Stomach (tissue), 19 donors: ENCODE measurements at places on chromosomes 2 and 18. TPM values are rescaled to one million over a fixed set of nuclear protein-coding genes. Genes with fewer than 3 reads are reported as not detected.

GRCh38 chr2:123518367-123518766 is 506.7 kb upstream of the CNTNAP5 start:
- no peaks in the 10 kb centered on the region for H3K4me1 ChIP-seq
- peak; percentile 47 for DNase-seq

DNA sequence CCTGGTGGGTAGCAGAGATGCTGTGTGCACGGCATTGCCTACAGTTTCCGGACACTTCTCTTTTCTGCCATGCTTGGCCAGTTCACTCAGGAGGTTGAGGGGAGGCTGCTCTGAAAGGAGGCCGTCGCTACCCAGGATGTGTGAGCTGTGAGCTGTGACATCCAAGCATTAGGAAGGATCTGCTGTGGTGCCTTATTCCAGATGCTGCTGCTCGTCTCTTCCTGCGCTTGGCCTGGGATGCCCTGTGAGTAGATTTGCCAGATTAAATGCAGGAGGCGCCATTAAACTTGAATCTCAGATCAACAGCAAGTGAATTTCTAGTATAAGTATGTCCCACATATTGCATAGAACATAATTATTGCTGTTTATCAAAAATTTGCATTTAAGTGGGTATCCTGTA is 124.2 kb upstream of the SIX3 start:
- H3K36me3 ChIP-seq: no peaks in the 10 kb centered on the region
- peaks cover 8% of the 10 kb centered on the region for H3K27me3 ChIP-seq
- H3K27ac ChIP-seq: no peak overlapping the region

DNA sequence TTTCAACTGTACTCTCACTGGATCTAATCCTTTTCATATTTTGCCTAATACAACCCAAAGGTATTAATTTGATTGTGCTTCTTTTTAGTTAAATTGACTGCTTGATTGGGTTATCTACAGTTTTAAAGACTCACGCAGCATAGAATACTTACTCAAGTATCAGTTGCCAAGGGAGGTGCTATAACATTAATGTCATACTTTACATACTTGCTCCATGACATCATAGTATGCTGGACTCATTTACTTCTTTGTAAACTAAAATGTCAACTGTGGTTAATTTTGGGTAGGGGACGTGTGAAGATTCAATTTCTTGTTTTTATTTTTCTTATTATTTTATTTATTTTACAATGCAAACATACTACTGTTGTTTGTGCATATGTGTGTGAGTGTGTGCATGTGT is 716.2 kb upstream of the VRK2 start:
- H3K4me3 ChIP-seq: no peak overlapping the region
- H3K27ac ChIP-seq: no peak overlapping the region
- H3K4me1 ChIP-seq: no peaks in the 10 kb centered on the region
- no peaks in the 10 kb centered on the region for H3K36me3 ChIP-seq
- H3K27me3 ChIP-seq: no peaks in the 10 kb centered on the region
- DNase-seq: no peak

DNA sequence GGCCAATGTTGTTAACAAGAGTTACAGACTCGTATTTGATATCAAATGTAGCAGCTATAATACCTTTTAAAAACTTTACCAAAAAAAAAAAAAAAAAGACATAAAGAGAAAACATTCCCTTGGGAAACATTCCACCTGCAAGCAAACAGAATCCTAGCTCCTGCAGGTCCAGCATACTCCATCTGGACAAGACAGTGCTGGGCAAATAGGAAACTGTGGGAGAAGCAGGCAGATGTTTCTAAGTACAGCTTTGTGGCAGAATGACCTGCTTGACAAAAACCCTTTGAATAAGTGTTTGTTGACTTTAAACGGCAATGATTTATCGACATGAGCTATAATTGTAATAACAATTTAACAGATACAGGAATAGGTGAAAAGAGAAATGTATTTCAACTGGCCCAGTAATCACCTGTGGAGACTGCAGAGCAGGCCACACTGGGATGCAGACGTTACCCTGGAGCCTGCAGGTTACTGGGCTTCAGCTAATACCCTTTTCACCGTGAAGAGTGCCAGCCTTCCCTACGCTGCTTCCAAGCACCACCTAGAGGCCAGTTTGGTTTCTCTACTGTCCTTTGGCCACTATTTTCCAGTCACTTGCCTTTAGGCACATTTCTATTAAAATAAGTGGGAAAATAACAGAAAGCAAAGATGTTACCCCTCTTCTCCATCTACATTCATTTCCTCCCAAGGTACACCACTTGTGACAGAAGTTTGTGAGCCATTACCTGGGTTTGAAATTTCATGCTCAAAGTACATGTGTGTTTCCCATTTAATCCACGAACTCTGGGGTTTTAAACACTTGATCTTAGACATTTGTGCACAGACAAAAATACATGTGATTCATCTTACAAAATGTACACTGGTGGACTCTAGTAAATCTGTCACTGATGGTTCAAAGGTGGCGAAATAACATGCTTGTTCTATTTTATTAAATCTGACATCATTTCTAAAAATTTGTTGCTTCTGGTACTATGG is 96.9 kb upstream of the ZNF397 start:
- no peak overlapping the region for H3K27ac ChIP-seq
- peaks cover 35% of the 10 kb centered on the region for H3K36me3 ChIP-seq
- H3K4me1 ChIP-seq: no peaks in the 10 kb centered on the region
- peak; percentile 60 for DNase-seq

DNA sequence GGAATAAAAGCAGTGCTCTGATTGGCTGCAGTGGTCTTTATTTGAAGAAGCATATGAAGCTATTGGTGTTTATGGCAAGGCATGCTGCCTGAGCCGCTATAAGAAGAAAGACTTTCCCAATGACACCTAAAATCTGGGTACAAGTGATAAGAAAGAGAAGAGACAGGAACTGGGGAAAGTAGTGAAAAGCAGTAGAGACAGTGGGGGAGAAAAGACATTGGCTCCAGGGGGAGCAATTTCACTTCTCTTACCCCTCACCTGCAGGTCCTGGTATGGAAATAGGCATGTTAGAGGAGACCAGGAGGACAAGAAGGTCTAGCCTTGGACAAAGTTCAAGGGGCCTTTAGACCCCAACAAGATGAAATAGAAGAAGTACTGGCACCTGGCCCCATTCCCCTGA is 47.1 kb downstream of the PLCL1 start:
- H3K27me3 ChIP-seq: no peaks in the 10 kb centered on the region
- H3K36me3 ChIP-seq: no peaks in the 10 kb centered on the region
- no peak overlapping the region for H3K27ac ChIP-seq
- H3K4me1 ChIP-seq: no peaks in the 10 kb centered on the region

GRCh38 chr18:34729264-34729663 is 19.2 kb downstream of the DTNA start:
- H3K36me3 ChIP-seq: no peaks in the 10 kb centered on the region
- H3K4me3 ChIP-seq: no peak overlapping the region
- DNase-seq: peak; percentile 47

DNA sequence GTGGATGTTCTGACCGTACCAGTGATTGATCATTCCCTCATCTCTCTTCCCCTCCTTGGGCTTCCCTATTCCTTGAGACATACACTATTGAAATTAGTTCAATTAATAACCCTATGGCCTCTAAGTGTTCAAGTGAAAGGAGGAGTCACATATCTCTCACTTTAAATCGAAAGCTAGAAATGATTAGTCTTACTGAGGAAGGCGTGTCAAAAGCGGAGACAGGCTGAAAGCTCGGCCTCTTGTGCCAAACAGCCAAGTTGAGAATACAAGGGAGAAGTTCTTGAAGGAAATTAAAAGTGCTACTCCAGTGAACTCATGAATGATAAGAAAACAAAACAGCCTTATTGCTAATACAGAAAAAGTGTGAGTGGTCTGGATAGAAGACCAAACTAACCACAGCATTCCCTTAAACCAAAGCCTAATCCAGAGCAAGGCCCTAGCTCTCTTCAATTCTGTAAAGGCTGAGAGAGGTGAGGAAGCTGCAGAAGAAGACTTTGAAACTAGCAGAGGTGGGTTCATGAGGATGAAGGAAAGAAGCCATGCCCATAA is 144.4 kb upstream of the LYPD6 start:
- no peaks in the 10 kb centered on the region for H3K36me3 ChIP-seq
- no peak for DNase-seq
- no peak overlapping the region for H3K27ac ChIP-seq
- H3K27me3 ChIP-seq: no peaks in the 10 kb centered on the region
- no peaks in the 10 kb centered on the region for H3K4me1 ChIP-seq
- H3K4me3 ChIP-seq: no peak overlapping the region

DNA sequence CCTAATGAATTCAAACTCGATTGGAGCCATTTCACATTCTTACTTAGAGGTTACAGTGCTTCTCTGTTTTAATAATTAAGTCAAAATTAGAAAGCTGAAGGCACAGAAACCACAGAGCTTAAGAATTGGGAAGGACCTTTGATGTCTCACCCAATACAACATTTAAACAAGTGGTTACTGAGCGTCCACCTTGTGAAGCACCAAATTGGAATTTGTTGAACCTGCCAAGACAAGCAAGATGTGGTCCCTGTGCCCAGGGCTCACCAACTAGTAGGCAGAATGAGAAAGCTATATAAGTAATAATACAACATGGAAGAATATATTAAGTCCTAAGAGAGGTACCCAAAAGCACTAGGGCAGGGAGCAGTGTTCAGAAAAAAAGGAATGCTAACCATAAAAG is 64.5 kb upstream of the NPAS2 start:
- H3K4me1 ChIP-seq: peaks cover 9% of the 10 kb centered on the region
- no peaks in the 10 kb centered on the region for H3K36me3 ChIP-seq
- no peaks in the 10 kb centered on the region for H3K27me3 ChIP-seq
- H3K27ac ChIP-seq: no peak overlapping the region

GRCh38 chr2:149184991-149185390 is 145.4 kb upstream of the LYPD6 start:
- no peaks in the 10 kb centered on the region for H3K27me3 ChIP-seq
- DNase-seq: peak; percentile 56
- H3K4me3 ChIP-seq: no peak overlapping the region
- H3K27ac ChIP-seq: no peak overlapping the region
- no peaks in the 10 kb centered on the region for H3K36me3 ChIP-seq

DNA sequence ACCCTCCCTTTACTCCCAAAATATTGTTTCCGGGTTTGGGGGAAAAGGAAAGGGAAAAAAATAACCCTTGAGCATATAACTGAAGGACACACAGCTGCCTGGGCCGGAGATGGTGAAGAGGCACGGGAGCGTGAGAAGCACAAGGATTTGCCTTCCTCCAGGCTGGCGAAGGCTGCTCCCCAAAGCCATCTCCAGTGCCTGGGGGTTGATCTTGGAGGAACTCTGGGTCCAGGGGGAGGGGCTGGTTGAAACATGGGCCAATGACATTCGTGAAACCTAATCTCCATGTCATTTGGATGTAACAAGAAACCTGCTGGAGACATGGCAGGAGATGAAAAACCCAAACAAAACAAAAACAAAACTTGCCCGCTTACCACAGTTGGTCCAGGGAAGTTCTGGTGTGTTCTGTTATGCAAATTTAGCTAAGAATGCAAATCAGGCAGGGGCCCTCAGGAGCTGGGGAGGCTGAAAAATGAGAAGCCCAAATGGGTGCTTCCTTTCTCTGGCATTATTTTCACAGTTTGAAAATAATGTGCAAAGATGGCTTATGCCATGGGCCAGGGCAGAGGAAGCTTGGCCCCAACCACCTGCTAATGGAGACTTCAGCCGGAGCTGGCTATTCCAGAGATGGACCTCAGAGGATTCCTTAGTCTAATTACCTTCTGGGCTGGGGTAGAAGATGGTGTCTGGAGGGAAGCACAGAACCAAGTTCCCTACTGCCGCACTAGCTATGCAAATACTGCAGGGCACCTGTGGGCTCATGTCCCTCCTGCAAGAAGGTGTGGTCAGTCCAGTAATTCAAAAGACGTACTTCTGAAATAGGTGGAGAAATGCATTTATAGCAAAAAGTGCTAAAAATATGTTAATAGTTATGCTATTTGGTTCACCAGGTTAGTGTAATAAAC is 180.9 kb downstream of the BCL2 start:
- no peaks in the 10 kb centered on the region for H3K27me3 ChIP-seq
- H3K27ac ChIP-seq: no peak overlapping the region
- DNase-seq: peak; percentile 46
- no peaks in the 10 kb centered on the region for H3K36me3 ChIP-seq
- H3K4me3 ChIP-seq: no peak overlapping the region
- H3K4me1 ChIP-seq: no peaks in the 10 kb centered on the region

The IL37 gene
- total RNA-seq: not detected

The PLA2R1 gene
- 2.7 TPM for total RNA-seq

The CCDC121 gene
- 2.2 TPM for total RNA-seq

The TRIM43 gene
- not detected for total RNA-seq

The RNU2-63P gene
- not detected for total RNA-seq

The ANKRD30BL gene
- total RNA-seq: 0.73 TPM

The SPATA3 gene
- not detected for total RNA-seq

The HES6 gene
- 222 TPM for total RNA-seq

The ACMSD gene
- not detected for total RNA-seq

The UPP2 gene
- not detected for total RNA-seq

The DCDC2C gene
- not detected for total RNA-seq

The DSG2 gene
- total RNA-seq: 12.5 TPM

The NPHP1 gene
- 5.5 TPM for total RNA-seq

The RASGRP3 gene
- 30.6 TPM for total RNA-seq

The MAPRE2 gene
- total RNA-seq: 92.0 TPM
